ENCODE measurements at places on chromosomes 4 and X.

DNA sequence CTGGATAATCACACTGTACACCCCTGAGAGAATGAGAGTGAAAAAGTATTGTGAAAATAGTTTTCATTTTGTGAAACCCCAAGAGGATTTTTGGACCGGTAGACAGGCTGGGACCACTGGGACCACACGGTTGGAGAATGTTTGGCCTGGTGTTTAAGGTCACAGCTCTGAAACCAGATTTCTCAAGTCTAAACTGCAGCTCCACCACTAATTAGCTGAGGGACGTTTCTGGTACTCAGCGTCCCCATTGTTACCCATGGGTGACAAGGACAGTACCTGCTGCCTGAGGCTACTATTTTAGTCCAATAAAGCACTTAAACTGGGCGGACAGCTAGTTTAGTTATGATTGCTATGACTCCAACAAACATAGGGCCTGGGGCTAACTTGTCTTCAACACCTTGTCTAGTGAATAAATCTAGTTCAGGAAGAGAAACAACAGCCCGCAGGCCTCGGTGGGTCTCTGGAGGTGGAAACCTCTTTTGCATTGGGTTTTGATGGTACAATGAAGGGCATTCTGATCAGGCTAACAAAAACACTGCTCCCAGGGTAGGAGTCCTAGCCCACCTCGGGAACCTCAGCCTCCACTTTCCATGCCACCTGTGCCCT, 509 bp upstream of the USP11 start:
- no peak for DNase-seq

GRCh38 chr4:69445388-69445787, 50.3 kb downstream of the UGT2B4 start:
- no peak for DNase-seq

GRCh38 chrX:149129767-149130166, 375.3 kb downstream of the IDS start:
- no peak for DNase-seq

- no peak for DNase-seq
These were observed 78.1 kb downstream of the ASB9 start for GRCh38 chrX:15191830-15192229.

- DNase-seq: no peak
These were observed 1.6 kb downstream of the SOX3 start for GRCh38 chrX:140503238-140503601.

- no peak for DNase-seq
These were observed 20.2 kb downstream of the PDK3 start for GRCh38 chrX:24485323-24485722.

GRCh38 chr4:5918331-5918985, 25.6 kb upstream of the CRMP1 start:
- DNase-seq: no peak

- no peak for DNase-seq
These were observed 82.3 kb upstream of the MXRA5 start for GRCh38 chrX:3428792-3429191.

DNA sequence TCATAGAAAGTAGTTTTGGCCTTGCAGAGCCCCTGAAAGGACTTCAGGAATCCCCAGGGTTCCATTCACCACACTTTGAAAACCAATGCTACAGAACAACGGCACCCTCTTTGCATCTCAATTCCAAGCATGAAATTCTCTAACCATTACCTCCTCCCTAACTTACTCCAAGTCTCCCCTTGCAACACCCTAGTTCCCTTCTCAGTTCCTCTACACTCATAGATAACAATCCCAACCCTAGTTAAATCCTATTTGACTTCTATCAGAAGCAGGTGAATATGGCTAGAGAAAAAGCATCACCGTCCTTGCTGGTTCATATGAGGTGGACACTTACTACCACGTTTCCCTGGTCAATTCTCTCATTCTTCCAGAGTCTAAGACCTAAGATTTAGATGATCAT, 2.4 kb downstream of the RCHY1 start:
- no peak for DNase-seq

GRCh38 chr4:55744369-55744768, 75.2 kb upstream of the EXOC1L start:
- DNase-seq: no peak

GRCh38 chrX:19057856-19058255, 64.4 kb downstream of the ADGRG2 start:
- DNase-seq: no peak

DNA sequence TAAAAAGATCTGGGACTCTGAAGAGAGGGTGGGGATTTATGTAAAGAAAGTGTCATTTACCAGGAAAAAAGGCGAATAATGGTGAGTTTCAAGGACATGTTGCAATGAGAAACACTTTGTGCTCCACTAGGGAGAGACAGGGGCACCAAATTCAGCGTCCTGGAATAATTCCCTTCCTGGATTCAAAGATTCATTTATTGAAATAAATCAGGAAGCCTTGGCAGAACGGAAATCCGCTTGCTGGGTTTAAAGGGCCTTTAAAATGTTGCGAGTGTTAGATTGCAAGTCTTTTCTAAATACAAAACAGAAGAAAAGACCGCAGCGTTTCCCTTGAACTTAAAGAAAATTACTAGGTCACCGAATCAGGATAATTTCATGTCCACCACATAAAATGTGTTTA, 3.8 kb upstream of the ZIC3 start:
- DNase-seq: no peak

DNA sequence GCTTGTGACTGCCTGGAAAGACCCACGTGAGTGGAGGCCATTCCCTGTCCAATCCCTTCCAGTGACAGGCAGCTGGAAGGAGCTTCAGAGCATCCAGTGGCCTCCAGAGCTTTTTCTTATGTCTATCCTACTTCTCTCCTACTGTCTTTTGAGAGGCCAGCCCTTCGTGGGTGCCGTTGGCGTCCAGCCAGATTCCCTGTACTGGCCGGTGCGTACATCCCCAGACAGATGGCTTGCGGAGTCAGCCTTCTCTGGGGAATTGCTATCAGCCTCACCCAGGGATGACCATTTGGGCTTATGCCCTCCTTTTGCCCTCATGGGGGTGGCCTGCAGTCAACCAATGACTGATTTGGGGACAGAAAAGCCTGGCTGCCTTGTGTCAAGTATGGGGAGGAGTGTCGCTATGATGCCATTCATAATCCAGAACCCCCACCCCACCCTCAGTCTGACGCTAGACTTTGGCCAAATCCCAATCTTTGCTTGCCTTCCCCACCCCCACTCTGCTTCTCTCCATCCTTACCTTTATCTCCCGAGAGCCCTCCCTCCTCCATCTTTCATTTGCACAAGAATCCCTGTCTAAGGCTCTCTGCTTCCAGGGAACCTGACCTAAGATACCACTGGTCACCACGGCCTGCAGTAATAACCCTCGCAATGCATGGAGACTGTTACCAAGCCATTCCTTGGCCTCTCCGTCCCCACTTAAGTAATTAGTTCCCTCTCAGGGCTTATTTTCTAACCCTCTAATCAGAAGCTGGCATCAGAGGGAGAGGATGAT, 150.3 kb upstream of the BCOR start:
- DNase-seq: no peak

- DNase-seq: no peak
These were observed 82.4 kb upstream of the MTM1 start for GRCh38 chrX:150486011-150486410.

GRCh38 chrX:90883479-90883878, 551.2 kb upstream of the PABPC5 start:
- DNase-seq: no peak

DNA sequence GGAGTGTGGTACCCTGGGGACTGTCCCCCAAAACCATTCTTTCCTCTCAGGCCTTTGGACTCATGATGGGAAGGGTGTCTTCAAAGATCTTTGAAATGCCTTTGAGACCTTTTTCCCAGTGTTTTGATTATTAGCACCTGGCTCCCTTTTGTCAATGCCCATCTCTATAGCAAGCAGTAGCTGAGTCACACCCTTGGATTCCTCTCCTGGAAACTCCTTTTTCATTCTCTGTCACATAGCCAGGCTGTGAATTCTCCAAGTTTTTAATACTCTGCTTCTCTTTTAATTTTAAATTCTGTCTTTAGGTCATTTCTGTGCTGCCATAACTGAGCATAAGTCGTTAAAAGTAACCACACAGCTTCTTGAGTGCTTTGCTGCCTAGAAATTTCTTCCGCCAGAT, 29.7 kb downstream of the IL21 start:
- no peak for DNase-seq

- DNase-seq: no peak
These were observed 16.5 kb upstream of the CLCN4 start for GRCh38 chrX:10140264-10140663.

GRCh38 chr4:158613046-158613445, 58.6 kb downstream of the C4orf46 start:
- DNase-seq: no peak

DNA sequence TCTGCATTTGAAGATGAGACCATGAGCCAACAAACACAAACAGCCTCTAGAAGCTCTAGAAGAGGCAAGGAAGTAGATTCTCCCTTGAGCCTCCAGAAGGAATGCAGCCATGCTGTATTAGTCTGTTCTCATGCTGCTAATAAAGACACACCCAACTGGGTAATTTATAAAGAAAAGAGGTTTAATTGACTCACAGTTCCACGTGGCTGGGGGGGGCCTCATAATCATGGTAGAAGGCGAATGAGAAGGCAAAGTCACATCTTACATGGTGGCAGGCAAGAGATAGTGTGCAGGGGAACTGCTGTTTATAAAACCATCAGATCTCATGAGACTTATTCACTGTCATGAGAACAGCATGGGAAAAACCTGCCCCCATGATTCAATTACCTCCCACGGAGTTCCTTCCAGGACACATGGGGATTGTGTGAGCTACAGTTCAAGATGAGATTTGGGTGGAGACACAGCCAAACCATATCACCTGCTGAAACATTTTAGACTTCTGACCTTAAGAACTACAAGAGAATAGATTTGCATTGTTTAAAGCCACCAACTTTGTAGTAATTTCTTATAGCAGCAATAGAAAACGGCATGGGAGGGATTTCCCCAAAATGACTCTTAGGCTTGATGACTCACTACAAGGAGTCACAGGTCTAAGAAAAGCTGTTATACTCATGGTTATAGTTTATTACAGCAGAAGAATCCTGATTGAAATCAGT, 284.4 kb upstream of the SFRP2 start:
- no peak for DNase-seq

DNA sequence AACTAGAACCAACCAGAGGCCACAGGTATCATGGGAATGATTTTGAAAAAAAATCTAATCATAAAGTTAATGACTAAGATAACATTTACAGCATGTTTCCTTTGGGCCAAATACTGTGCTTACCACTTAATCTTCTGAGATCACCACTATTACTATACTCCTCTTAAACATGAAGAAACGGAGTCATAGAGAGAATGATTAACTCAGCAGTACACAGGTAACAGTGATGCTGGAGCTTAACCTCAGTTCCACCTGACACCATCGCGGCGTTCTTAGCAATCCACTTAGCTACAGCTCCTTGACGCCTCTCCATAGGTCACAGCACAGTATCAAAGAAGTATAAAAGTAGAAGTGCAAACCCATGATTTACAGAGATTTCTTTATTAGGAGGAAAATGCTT, 592.6 kb upstream of the SLIT2 start:
- DNase-seq: no peak

DNA sequence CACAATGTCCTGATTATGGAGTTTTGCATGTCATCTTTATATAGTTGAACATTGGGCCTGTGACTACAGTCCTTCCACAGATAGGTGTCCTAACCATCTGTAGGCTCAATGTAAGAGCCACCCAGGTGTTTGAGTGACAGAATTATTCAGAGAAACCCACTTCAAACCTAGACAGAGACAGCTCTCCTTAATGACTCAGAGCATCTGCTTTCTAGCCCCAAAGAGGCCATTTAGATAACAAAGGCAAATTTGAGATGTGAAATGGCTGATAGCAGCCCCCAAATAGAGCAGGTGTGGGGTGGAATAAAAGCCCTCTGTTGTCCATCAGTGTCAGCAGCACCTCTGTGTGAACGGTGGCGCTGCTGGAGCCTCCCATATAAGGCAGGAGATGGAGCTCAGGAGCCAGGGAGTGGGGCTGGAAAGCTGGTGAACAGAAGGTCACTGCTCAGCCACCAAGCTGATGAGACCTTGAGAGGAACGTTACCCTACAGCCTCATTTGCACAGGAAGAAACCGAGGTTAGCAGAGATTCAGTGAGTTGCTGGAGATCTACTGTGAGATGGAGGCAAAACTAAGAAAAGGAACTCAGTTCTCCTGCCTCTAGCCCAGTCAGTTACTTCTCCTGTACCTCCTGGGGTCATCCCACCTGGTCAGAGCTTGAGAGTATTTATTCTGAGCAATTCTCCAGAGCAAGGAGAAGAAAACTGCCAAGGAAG, 153.3 kb upstream of the LNX1 start:
- no peak for DNase-seq

- DNase-seq: no peak
These were observed 224.3 kb downstream of the ANK2 start for GRCh38 chr4:113273721-113274220.

GRCh38 chr4:167177925-167178324, 56.4 kb downstream of the SPOCK3 start:
- no peak for DNase-seq

GRCh38 chr4:14874990-14875389, 127.3 kb upstream of the CPEB2 start:
- DNase-seq: no peak

GRCh38 chr4:36027203-36027602, 217.1 kb downstream of the ARAP2 start:
- no peak for DNase-seq

DNA sequence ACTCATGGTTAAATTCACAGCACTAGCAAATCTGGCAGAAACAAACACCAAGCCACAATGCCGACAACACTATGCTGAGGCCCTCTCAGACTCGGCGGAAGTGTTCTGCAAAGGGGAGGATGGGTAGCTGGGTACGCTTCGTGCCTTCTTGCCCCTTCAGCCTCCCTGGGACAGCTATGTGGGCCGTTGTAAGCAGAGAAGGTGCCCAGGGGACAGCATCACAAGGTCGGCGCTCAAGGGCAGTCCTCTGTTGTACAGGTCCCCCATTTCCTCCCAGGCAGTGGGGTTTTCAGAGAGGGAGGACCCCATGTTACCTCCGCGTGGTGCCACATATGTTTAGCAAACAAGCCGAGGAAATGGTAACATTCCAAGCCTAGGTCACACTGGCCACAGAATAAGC, 173.6 kb downstream of the AFAP1 start:
- DNase-seq: no peak

- no peak for DNase-seq
These were observed 78.8 kb upstream of the PACRGL start for GRCh38 chr4:20621476-20621875.

DNA sequence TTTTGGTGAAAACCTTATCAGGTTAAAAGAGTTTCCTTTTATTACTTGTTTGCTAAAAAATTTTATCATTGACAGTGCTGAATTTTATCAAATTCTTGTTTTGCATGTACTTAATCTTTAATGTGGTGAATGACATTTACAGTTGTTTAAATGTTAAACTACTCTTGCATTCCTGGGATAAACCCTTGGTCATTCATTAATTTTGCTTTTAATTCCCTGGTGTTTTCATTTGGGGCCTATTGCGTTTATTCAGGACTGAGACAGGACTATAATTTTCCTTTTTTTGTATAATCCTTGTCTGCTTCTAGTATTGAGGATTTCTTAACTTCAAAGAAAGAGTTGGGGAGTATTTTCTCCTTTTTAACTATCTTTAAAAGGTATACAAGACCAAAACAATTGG, 98.7 kb upstream of the TLL1 start:
- no peak for DNase-seq

GRCh38 chrX:13473442-13474163, 95.8 kb upstream of the EGFL6 start:
- peak; percentile 10 for DNase-seq

- no peak for DNase-seq
These were observed 5.7 kb upstream of the MPC1L start for GRCh38 chrX:40617566-40617965.
